Stimulated activated CD8-positive, alpha-beta memory T cell treated with anti-CD3 and anti-CD28 coated beads, Interleukin-15, amount 100 ng/mL, for 48 hours (primary cell): ENCODE measurements at places on chromosomes 4 and X.

DNA sequence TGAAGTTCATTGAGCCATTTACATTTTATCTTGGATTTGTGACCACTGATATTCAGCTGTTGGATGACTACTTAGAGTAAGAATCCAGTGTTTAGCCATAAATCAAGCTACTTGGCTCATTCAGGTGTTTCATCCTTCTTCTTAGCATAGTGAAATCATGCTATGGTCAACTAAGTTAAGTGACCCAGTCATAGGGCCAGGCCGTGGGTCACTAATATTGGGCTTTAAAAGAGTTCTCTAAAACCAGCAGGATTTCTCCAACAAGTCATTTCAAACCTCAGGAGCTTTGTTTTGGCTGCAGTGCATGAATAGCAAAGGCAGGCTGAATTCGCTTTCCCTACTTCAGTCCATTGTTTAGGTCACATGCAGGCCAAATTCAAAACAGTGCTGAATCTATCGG, 181.0 kb downstream of the MAML3 start:
- DNase-seq = no peak

GRCh38 chr4:136106753-136107152, 1425.5 kb downstream of the PCDH18 start:
- no peak for DNase-seq

DNA sequence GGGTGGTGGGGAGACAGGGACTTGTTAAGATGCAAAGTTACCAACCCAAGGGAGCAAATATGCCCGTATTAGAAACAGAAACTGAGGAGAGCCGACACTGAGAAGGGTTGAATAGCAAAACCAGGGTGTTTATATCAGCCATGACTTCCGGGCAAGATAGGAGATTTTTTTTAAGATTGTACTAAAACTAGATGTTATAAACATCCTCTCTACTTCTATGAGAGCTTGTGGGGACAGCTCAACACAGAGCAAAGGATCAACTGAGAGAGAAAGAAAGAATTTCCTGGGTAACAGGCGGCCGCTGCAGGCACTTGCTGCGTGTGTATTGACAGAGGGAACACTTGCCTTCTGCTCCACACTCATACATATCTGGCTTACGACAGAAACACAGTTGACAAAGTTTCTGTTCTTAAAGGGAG, 49.1 kb upstream of the FBXW7 start:
- DNase-seq = no peak

DNA sequence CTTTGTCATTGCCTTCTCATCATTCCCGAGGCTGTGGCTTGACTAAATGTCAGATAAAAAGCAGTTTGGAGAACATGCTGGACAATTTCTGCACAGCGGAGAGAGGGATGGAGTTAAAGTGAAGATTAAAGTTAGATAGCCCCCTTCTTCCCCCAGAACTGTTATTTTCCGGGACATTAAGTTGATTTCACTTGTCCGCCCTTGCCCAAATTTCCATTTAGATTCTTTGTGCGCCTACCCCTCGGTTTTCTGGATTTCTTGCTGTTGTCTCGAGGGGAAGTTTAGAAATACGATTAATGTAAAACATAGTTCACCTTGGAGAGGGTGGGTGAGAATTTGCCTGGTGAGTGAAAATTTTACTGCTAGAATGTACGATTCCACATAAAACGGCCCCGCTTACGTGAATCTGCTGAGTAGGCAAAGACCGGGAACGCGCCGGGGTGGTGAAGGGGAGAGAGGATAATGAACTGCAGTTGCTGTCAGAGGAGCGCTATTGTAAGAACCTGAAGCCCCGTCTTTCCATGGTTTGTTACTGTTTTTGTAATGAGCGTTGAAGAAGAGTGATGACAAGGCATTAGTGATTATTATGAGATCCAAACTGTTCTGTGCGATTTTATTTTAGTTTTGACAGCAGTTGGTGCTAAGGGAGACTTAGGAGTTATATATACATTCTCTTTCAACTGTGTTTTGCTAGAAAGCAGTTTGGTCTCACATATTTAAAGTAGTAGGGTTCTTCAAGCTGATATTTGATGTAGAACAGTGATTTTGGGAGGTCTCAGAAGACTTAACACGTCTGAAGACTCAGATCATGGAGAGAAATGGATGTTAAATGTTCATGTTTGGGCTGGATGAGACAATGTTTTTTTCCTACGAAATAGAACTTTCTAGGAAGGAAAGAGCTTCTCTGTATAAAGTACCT, 73.0 kb downstream of the AFF1 start:
- DNase-seq = no peak

DNA sequence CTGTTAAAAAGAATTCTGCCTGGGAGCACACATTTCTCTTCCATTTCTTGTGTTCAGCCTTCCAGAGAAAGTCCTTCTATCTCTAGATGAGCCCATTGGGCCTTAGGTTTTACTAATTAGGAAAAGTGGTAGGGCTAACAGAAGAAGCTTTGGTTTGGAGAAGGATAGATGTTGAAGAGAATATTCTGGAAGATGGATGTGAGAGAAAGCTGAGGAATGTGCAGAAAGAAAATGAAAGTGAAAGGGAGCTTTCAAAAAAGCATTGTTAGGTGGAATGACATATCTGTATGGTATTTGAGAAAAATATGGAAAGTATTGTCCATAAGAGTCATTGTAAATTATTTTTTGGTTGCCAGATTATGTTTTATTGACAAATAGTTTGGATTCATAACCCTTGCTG, 474.8 kb upstream of the SLIT2 start:
- DNase-seq = no peak

GRCh38 chrX:106707771-106708454, 18.6 kb upstream of the RNF128 start:
- DNase-seq = no peak

DNA sequence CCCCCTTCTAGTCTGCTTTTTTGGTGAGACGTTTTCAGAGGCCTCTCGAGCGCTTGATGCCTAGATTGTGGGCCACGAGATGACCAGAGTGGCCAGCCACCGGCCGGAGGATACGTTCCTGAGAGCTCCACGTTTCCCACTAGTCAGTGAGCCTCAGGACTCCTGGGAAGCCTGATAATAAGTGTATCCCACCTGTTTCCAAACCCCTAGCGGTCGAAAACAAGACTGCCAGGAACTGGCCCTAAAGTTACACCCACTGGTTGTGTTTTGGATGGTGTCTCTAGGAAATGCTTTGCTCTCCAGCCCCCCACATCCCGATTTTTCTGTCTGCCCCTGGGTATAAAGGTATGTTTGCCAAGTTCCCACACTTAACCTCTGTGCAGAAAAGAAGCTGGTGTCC, 4.6 kb upstream of the RS1 start:
- DNase-seq = no peak

DNA sequence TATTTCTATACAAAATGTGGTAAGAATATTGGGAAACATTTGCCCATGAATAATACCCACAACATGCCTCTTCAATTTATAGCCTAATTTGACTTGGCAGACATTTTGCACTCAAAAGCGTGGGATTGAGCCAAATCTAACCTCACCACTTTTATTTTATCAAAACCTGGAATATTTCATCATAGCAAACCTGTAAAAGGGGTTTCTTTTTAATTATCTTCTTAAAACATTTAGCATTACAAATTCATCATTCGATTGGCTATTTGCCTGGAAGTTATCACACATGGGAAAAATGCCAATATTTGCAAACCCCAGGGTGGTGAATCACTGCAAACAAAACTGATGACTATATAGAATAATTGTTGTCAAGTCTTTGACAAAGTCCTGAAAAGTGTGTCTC, 56.2 kb downstream of the VCX3B start:
- DNase-seq = no peak

DNA sequence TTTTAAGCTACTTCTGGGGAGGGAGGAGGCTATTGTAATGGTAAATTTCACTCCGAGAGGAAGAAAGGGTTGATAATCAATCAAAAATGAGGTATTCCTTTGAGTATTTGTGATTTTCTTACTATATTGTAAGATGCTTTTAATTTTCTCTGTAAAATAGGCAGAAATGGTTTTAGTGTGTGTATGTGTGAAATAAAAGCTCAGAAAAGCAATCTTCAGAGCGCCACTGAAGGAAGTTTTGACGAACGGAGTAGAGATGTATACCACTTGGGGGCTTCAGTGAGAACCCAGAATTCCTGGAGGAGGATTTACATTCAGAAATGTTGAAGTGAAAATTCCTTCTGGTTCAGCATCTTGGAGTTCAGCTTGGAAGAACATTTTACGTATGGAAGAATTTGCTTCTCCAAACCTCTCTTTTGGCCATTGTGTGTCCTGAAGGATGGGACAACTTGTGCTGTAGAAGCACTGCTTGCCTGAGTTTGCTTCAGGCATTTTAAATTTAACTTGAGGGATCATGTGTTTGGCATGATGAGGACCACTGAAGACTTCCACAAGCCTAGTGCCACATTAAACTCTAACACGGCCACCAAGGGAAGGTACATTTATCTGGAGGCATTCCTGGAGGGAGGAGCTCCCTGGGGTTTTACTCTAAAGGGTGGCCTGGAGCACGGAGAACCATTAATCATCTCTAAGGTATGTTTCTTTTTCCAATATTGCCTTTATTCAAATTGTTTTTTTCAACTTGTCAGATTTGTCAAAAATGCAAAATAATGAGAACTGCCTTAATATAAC, 695 bp downstream of the SHROOM3 start:
- DNase-seq = no peak

- DNase-seq = no peak
Observed at GRCh38 chrX:76184276-76184675, 11.4 kb downstream of the PBDC1 start.

- no peak for DNase-seq
Observed at GRCh38 chr4:3445111-3445820, 3.5 kb downstream of the HGFAC start.

GRCh38 chr4:73974352-73974751, 7.5 kb downstream of the PF4 start:
- no peak for DNase-seq

- no peak for DNase-seq
Observed at GRCh38 chr4:88610771-88611170, 18.5 kb downstream of the HERC3 start.

DNA sequence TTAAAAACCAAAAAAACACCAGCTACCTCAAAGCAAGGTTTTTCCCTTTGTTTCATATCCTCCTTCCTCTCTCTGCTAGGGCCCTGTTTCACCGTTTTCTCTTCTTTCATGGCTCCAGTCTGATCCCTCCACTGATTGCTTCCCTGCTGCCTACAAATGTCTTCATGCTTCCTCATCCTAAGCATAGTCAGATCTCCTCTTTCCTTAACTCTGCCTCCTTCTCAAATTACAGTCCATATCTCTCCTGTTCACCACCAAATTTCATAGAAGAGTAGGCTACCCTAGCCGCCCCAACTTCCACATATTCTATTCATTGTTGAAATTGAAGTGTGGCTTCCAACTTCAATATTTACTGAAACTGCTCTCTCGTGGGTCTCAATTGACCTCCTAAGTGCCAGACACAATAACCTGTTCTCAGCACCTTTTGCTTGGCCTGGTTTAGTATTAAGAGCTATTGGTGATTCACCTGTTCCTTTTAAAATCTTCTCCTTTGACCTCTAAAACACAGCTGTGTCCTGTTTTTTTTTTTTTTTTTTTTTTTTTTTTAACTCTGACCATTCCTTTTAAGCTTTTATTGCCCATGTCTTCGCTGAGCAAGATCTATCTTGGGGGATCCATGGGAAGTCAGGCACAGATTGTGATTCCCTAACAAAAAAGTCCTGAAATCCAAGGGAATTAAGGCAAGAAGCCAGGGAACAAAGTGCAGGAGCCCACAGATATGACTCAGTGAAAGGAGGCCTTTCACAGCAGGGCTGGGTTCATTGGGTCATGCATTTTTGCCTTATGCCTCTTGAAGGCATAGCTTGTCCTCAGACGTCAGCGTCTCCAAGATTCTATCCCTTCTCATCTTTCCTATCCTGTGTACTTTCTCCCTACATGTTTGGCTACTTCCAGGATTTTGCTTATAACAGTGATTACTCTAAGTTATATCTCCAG, 85.4 kb downstream of the RPS3A start:
- DNase-seq = no peak

DNA sequence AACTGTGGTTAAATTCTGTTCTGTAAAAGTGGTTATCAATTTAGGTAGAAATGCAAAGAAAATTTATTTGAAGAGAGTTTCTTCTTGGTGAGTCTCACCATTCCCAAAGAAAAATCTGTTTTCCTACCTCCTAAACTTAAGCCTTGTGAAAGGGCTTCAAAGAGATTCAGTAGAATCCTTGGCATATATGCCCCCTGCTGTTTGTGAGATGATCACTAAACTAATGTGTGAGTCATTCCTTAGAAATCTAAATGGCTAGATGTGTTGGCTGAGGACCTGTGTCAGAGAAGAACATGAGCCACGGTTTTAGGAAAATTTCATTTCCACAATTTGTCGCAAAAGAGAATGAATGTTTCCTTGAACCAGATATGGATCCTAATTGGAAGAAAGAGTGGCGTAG, 260.9 kb downstream of the SLC7A11 start:
- DNase-seq = no peak

- peak; percentile 15 for DNase-seq
Observed at GRCh38 chr4:1113311-1114009, at the start of gene RNF212. TSS of gene RNF212 (minus strand) at chr4:1113564. CDS start at chr4:1113464, 100 bp downstream.

- DNase-seq = no peak
Observed at GRCh38 chr4:176238826-176239225, 30.2 kb downstream of the ASB5 start.

DNA sequence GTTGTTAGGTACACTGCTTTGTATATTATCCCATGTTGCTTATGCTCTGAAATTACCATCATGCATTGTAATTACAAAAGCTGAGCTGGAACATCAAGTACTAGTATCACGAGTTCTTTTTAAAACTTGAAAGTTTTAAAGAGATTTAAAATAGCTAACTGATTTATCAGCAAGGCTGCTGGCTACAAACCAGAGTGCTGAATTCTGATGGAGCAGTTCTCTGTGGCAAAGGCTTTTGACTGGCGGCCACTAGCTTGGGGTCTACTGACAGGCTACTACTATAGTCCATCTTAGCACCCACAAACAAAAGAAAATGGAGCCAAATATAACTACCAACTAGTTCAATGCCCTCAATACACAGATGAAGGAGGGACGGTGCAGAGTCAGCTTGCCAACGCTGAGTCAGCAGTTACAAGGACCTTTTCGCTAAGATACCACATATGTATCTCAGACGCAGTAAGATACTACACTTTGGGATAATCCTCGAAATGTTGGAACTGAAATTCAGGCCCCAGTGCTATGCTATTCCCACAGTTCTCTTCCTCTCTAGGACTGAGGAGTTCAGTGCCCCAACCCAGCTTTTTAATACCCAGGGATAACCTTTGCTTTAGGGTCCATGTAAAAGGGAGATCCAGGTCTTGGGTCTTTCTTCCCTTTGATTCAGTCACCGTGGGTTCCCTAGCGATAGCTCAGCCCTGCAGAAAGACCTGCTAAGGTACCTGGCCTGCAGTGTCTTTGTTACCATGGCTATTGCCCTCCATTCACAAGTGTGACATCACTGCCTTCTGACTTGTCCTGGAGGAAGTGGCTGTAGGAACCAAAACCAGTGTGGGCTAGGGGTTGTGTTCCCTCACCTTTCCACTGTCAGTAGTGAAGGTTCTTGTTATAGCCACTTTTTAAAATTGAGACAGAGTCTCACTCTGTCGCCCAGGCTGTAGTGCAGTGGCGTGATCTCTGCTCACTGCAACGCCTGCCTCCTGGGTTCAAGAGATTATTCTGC, 22.8 kb downstream of the MFAP3L start:
- DNase-seq = no peak
